SHP77 (cell line): ENCODE measurements at places on chromosomes 5 and 9.

DNA sequence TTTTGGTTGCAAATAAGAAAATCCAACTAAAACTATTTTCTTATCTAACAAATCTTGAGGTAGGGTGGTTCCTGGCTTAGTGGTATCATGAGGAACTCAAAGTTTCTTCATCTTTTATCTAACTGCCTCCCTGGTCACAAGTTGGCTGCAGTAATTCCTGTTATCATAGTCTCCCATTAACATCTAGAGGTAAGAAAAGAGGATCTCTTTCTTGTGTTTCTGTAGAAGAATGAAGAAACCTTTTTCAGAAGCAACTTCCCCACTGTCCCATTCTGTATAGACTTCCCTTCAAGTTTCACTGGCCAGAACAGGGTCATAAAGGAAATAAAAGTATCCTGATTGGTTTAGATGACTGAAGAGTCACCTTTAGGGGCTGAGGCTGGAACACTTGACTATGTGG lies 81.8 kb upstream of the ELL2 start:
- DNase-seq: no peak

DNA sequence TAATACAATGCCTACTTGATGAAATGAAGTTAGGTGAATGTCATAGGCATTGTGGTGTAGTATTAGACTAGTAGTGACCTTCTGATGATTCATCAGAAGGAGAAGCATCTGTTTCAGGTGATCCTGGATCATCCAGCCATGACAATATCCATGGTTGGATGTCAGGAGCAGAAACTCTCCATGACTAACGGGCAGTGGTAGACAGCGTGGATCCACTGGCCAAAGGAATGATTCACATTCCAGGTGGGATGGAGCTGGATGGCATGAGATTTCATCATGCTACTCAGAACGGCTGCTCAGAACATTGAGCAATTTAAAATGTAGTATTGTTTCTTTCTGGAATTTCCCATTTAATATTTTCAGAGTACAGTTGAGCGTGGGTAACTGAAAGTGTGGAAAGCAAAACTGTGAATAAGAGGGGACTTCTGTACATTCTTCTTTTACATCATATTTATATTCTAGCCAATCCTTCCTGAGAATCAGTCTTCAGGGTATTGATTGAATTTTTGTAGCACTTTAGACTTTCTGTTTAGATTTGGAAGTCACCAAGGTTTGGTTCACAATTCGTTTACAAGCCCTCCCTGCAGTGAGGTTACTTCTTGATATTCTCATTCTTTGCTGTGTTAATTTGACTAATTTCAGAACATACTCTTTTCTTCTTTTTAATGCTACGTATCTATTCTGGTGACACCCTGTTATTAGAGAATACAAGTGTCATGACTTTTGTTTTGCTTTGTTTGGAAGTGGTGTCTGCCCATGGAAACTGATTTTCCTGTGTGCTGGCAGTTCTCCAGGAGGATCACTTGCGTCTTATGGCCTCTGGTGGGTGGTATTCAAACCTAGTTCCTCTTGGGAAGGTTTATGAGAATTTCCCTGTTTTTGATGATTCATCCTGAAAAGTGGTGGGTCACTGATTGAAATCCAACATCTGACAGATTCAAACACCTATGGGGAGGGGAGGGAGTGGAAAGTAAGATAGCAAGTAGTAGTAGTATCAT lies 12.2 kb upstream of the CLINT1 start:
- DNase-seq: no peak

GRCh38 chr5:76325326-76325725 lies 77.8 kb upstream of the IQGAP2 start:
- no peak for DNase-seq

DNA sequence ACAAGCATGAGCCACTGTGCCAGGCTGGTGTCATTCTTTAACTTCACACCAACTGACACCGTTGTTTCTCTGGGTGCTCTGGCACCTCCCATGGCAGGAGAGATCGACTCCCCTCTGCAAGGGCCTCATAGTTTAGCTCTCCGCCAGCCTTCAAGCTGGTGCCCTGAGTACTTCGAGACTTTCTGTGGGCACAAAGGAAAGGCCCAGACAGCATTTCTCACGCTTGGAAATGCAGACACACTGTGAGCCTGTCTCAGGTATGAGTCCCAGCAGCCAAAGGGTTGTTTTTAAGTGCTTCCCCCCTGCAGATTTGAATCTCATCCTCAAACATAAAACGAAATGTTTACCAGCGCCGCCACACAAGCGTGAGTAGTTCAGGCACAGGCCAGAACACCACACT lies 11.1 kb upstream of the TCF7 start:
- DNase-seq: no peak

GRCh38 chr9:136242918-136243525 lies 2.6 kb downstream of the QSOX2 start:
- DNase-seq: no peak

DNA sequence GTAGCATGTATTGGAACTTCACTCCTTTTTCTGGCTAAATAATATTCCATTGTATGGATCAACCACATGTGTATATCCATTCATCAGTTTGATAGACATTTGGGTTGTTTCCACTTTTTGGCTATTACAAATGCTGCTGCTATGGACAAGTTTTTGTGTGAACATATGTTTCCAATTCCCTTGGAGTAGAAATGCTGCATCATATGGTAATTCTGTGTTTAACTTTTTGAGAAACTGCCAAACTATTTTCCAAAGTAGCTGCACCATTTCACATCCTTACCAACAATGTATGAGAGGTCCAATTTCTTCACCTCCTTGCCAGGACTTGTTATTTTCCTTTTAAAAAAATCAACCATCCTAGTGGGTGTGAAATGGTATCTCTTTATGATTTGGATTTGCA lies 8.4 kb downstream of the FRRS1L start:
- DNase-seq: no peak

DNA sequence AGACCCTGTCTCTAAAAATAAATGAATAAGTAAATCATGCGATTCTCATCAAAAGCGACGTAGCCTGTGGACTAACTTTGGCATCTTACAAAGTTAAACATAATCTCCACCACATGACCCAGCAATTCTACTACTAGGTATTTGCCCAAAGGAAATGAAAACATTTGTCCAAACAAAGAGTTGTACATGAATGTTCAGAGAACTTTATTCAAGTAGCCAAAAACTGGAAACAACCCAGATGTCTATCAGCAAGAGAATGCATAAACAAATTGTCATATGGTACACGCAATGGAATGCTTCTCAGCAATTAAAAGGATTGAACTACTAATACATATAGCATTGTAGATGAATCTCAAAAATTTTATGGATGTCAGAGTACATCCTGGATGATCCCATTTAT lies 82.6 kb downstream of the ADRB2 start:
- DNase-seq: no peak

GRCh38 chr9:129868023-129868871 lies 33.0 kb downstream of the USP20 start:
- no peak for DNase-seq

DNA sequence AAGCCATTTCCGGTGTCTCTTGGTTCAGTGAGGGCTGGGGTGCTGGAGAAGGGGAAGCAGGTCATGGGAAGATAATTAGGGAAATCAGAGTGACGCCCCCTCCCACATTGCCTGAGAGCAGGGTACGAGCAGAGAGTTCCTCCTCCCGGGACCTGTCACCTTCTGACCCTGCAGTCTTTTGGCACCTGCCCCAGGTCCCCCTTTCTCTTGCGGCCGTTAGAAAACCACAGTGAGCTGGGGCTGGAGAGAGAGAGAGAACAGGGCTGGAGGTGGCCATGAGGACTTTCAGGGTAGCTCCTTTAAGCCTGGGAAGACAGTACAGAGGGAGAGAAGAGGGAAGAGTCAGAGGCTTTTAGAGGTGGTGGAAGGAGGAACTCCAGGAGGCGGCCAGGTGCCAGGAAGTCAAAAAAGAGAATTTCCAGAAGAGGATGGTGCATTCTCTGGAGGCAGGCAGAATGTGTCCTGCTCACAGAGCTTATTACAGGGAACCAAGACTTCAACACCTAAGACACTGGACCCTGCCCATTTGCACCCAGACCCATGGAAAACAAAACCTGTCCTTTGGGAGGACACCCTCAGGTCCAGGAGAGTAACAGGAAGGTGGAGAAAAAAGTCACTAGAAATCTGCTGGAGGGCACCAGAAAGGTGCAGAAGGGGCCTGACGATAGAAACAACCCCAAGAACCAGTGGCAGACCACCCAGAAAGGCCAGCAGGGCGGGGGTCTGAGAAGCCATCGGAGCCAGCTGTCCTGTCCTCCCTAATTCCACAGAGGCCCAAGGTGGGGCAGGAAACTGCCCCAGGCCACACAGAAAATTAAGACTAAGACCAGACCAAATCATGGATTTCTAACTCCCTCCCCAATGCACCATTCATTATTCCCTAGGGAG lies 6.5 kb upstream of the ACSL6 start:
- no peak for DNase-seq

DNA sequence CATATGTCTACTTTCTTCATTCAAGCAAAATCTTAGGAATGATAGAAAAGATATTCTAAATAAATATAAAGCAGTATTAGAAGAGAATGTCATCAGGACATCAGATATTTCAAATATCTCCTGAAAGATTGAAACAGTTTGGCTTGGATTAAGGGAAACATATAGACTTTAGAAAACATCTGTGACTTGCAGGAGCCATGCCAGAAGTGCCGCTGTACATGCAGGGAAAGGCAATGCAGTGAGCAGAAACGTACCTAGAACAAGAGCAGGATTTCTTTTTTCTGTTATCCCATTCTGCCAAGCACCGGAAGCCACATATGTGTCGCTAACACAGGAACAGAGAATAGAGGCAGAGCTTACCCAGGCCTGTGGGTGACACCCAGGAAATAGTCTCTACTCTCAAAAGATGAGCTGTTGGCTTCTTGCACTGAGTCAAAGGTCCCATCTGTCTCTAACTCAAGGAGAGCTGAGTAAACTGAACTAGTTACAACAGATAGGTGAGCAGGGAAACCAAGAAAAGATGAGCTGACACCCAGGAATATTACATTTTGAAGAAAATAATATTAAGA lies 5.8 kb downstream of the ADAMTS19 start:
- no peak for DNase-seq

DNA sequence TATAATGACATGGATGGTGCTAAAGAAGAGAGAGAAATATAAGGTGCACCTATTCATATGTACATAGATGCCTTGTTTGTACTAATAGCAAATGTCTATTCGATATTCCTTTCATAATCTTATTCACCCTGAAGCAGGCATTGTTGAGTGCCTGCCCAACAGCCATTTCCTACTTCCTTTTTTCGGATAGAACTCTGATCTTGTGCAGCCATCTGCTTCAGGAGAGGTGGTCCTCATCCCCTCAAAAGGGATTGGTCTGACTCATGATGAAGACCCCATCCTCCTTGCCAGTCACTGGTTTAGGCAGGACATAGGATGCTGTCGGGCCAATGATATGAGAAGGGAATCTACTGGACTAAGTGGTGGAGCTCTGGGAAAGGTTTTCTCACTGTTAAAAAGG lies 8.4 kb upstream of the RANBP3L start:
- no peak for DNase-seq

- DNase-seq: no peak
Measured at GRCh38 chr9:127159949-127160610, 37.6 kb upstream of the ANGPTL2 start.

- DNase-seq: no peak
Measured at GRCh38 chr5:28714907-28715698, 1676.7 kb upstream of the CDH9 start.

GRCh38 chr5:120152472-120152871 lies 311.6 kb upstream of the PRR16 start:
- DNase-seq: no peak

- no peak for DNase-seq
Measured at GRCh38 chr9:131706608-131706970, 33.3 kb downstream of the RAPGEF1 start.

GRCh38 chr9:130895481-130896232 lies 955 bp downstream of the QRFP start:
- DNase-seq: no peak

DNA sequence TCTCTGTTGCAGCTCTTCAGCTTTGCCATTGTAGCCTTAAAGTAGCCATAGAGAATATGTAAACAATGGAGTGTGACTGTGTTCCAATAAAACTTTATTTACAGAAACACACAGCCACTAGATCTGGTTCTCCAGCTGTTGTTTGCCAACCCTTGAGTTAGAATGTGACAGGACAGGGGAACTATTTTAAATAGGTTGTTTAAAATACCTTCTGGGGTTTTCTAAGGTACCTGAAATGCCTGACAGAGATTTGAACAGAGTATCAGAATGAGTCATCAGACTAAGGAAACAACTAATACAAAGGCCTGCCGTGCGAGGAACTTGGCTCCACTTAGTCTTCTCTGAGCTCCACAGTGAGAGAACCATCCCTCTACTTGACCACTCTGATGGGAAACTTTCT lies 85.4 kb downstream of the HSD17B4 start:
- no peak for DNase-seq

GRCh38 chr5:128315671-128316070 lies 222.4 kb downstream of the FBN2 start:
- DNase-seq: no peak

DNA sequence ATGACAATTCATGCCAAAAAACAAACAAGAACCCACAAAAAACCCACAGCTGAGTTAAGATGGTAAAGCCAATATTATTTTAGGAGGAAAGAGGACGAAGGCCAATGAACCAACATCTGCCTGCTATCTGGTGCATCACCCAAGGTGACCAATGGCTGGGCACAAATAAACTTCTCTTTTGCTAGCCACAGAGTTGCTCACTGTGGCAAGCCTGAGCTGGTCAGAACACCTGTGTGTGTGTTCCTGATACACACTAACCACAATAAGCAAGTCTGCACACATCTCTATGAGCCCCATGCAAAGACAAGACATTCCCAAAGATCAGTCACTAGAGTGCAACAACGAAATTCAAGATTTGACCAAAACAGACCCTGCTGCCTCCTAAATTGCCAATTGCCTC lies 63.1 kb downstream of the RNF38 start:
- DNase-seq: no peak

DNA sequence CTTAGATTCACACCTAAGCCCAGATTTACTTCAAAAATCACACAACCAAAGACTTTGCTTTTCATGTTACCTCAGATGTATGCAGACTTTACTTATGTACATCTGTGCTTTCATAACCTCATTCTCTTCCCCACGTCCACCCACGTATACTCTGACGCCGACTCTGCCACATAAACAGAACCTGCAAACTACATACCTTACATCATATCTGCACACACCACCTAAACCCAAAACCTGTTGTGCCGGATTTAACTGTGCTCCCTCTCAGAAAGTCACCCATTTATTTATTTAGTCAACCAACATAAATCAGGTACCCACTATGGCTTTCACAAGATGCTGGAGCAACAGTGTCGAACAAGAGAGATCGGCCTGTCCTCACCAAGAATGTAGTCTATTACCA lies 1.0 kb upstream of the DPYSL3 start:
- no peak for DNase-seq

- no peak for DNase-seq
Measured at GRCh38 chr5:38739011-38739704, 106.7 kb upstream of the OSMR start.

DNA sequence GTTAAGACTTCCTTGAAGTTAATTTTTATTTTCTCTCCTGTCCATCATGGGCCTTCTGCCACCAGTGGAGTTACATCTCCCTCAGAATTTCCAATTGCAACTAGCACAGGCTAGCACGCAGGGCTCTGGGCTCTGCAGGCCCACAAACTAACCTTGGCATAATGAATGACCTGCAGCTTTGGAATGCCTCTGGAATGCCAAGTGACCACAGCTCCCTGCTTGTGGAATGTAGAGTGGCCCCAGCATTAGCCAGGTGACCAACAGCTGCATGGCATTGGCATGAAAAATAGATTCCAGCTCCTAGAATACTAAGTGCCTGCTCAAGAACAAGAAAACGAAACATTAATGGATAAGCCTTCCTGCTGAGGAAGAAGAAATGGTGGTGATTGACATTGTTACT lies 726.1 kb downstream of the BRINP1 start:
- DNase-seq: no peak

- DNase-seq: no peak
Measured at GRCh38 chr5:122756264-122756911, 18.5 kb upstream of the SNX2 start.
